Upper lobe of right lung (tissue), 1 donor: ENCODE measurements at places on chromosomes 16 and 17. TPM values are rescaled to one million over a fixed set of nuclear protein-coding genes. Genes with fewer than 3 reads are reported as not detected.
A peak's percentile ranks its signal among the peaks of the same experiment; 100 is the strongest.

DNA sequence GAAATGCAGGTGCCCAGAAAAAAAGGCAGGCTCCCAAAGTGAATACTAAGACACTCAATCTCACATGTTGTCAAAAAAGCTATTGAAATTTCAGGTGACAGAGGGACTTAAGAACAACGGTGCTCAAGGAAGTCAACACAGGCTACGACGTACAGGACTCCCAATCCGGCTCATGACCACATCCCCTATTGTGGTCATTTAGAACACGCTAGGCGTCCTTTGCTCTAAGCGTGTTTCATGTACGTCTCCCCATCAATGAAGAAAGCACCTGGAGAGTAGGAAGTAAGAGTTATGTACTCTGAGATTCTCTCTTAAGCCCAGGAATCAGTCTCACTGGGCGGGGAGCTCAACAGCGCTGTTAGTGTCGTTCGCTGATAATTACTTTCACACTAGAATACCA is 94.1 kb downstream of the MRM3 start:
- no peaks in the 10 kb centered on the region for H3K36me3 ChIP-seq
- no peak overlapping the region for H3K27ac ChIP-seq
- H3K4me3 ChIP-seq = no peak overlapping the region
- no peak for DNase-seq

DNA sequence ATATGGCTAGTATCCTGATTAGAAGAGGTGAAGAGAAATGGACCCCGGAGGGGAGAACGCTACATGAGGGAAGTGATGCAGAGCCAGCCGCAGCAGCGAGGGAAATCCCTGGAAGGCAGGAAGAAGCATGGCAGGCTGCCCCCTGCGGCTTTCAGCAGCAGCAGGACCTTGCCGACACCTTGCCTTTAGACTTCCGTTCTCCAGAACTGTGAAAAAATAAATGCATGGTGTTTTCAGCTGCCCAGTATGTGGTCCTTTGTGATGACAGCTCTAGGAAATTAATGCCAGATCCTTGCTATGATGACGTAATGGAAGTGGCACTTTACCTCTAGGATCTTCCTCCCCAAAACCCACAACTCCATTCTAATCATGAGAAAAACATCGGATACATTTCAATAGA is 9.7 kb upstream of the ZFP1 start:
- no peaks in the 10 kb centered on the region for H3K36me3 ChIP-seq
- no peak for DNase-seq
- no peaks in the 10 kb centered on the region for H3K4me1 ChIP-seq
- no peak overlapping the region for H3K4me3 ChIP-seq
- no peaks in the 10 kb centered on the region for H3K27me3 ChIP-seq
- H3K27ac ChIP-seq = no peak overlapping the region

GRCh38 chr17:39794249-39794970 is 56.7 kb downstream of the GRB7 start:
- H3K4me1 ChIP-seq = no peaks in the 10 kb centered on the region
- no peak for DNase-seq
- no peak overlapping the region for H3K4me3 ChIP-seq
- no peaks in the 10 kb centered on the region for H3K36me3 ChIP-seq

DNA sequence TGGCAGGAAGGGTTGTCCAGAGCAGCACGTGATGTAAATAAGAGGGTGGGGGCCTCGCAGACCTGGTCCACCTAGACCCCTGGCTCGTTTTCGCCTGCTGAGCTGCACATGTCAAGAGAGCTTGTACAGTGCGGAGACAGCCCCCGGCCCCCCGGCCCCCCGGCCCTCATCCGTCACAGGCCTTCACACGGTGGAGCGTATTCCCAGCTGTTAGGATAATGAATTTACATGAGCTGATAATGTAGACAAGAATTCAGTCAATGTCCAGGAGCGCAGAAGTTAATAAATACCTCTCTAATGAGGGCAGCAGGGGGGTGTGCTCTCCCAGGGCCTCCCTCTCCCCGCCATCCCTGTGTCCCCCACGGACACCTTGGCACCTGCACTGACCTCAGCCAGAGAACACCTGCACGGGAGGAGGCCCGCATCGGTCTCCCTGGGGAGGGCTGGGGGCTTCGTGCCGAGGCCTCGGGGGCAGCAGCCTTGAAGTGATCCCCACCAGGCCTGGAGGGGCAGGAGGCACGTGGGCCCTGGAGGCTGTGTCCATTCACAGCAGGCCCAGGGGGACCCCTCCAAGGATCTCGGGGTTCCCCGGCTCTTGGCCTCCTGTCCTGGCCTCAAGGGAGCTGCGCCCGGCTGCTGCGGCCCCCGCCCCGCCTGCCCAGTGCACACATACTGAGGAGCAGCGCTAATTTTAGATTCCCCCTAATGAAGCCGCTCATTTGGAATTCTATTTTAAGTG is 14.6 kb downstream of the GSE1 start:
- H3K4me1 ChIP-seq = peaks cover 18% of the 10 kb centered on the region
- no peak overlapping the region for H3K4me3 ChIP-seq
- peaks cover 5% of the 10 kb centered on the region for H3K36me3 ChIP-seq
- DNase-seq = no peak
- no peak overlapping the region for H3K27ac ChIP-seq

DNA sequence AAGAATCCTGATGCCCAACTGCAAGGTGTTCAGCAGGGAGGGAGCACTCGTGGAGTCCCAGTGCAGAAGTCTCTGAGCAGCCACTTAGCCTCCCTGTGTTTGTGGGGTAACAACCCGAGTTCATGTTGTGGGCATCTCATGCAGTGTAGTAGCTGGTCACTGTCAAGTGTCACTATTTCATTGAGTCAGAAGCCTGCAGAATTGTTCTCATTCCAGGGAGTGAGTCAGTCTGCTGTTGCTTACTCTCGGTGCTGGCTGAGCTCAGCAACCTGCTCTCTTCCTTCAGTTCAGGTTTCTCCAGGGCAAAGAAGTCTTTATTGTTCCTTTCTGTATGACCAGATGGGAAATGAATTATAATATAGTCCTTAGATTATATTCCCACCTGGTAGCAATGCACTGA is 24.1 kb downstream of the HMOX2 start:
- H3K36me3 ChIP-seq = peaks cover 17% of the 10 kb centered on the region
- H3K4me3 ChIP-seq = no peak overlapping the region
- H3K27me3 ChIP-seq = no peaks in the 10 kb centered on the region
- H3K4me1 ChIP-seq = peaks cover 29% of the 10 kb centered on the region
- DNase-seq = no peak

MYH3 gene
- 2.8 TPM for total RNA-seq

- H3K27ac ChIP-seq = no peak overlapping the region
- peaks cover 96% of the 10 kb centered on the region for H3K36me3 ChIP-seq
- no peak overlapping the region for H3K4me3 ChIP-seq
- no peak for DNase-seq
These were observed 67.9 kb downstream of the ZZEF1 start for GRCh38 chr17:4074831-4075495.

GRCh38 chr16:56628486-56629350 is 3.1 kb downstream of the MT1E start:
- DNase-seq = no peak
- peaks cover 6% of the 10 kb centered on the region for H3K4me1 ChIP-seq
- no peaks in the 10 kb centered on the region for H3K36me3 ChIP-seq
- H3K27ac ChIP-seq = peak overlapping the region; percentile 2
- no peaks in the 10 kb centered on the region for H3K27me3 ChIP-seq

DNA sequence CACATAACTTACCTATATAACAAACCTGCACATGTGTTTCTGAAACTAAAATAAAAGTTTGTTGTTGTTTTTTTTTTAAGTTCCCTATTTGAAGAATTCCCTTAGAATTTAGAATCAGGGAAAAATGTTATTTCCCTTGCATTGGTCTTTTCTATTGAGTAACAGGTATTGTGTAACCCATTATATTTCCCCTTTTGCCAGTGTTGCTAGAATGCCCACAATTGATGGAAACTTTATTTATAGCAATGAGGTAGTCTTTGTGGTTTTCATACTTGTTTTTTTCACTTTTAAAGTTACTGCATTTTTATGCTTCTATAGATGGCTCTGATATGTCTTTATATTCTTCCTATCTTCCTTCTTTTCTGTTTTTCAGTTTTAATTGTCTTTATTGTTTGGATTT is 3.9 kb downstream of the NLRP1 start:
- no peak overlapping the region for H3K4me3 ChIP-seq
- DNase-seq = no peak
- H3K36me3 ChIP-seq = peaks cover 26% of the 10 kb centered on the region
- H3K27me3 ChIP-seq = no peaks in the 10 kb centered on the region

- no peaks in the 10 kb centered on the region for H3K36me3 ChIP-seq
- H3K27me3 ChIP-seq = no peaks in the 10 kb centered on the region
- no peak overlapping the region for H3K27ac ChIP-seq
- DNase-seq = peak; percentile 63
- no peaks in the 10 kb centered on the region for H3K4me1 ChIP-seq
- H3K4me3 ChIP-seq = no peak overlapping the region
These were observed 60.8 kb downstream of the TBC1D16 start for GRCh38 chr17:79974566-79975497.

DNA sequence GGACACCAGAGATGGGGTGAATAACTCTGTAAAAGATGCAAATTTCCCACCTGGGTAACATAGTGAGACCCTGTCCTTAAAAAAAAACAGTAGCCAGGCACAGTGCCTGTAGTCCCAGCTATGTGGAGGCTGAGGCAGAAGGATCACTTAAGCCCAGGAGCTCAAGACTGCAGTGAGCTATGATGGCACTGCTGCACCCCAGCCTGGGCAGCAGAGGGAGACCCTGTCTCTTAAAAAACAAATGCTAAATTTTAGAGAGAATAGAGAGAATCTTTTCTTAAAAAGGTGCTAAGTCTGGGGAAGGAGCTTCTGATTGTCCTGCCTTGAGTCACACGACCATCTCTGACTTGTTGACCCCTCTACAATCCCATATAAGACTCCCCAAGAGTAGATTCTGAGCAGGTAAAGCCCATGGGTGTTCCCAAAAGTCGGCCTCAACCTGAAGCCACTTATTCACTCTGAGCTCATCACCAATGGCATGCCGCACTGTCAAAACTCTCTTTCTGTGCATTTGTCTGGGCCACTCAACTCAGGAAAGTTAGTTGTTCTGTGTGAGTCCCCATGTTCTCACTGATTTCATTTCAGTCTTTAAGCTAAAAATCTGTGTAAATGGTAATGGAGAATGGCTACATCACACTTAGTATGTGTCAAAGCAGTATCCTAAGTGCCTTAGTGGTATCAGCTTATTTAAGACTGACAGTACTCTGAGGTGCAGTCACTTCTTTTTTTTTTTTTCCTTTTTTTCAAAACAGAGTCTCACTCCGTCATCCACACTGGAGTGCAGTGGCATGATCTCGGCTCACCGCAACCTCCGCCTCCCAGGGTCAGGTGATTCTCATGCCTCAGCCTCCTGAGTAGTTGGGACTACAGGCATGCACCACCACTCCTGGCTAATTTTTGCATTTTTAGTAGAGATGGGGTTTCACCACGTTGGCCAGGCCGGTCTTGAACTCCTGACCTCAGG is 41.6 kb downstream of the PRKCB start:
- H3K4me3 ChIP-seq = no peak overlapping the region
- no peak for DNase-seq
- H3K27ac ChIP-seq = no peak overlapping the region

- no peak overlapping the region for H3K4me3 ChIP-seq
- H3K27me3 ChIP-seq = no peaks in the 10 kb centered on the region
- no peaks in the 10 kb centered on the region for H3K36me3 ChIP-seq
- H3K27ac ChIP-seq = peak overlapping the region; percentile 58
These were observed 207.6 kb downstream of the NPIPB11 start for GRCh38 chr16:29198731-29199521.

GRCh38 chr17:73492125-73492820 is 152.0 kb downstream of the SDK2 start:
- H3K27ac ChIP-seq = no peak overlapping the region
- DNase-seq = no peak
- H3K27me3 ChIP-seq = peaks cover 4% of the 10 kb centered on the region
- no peak overlapping the region for H3K4me3 ChIP-seq

CCL7 gene
- not detected for total RNA-seq

DNA sequence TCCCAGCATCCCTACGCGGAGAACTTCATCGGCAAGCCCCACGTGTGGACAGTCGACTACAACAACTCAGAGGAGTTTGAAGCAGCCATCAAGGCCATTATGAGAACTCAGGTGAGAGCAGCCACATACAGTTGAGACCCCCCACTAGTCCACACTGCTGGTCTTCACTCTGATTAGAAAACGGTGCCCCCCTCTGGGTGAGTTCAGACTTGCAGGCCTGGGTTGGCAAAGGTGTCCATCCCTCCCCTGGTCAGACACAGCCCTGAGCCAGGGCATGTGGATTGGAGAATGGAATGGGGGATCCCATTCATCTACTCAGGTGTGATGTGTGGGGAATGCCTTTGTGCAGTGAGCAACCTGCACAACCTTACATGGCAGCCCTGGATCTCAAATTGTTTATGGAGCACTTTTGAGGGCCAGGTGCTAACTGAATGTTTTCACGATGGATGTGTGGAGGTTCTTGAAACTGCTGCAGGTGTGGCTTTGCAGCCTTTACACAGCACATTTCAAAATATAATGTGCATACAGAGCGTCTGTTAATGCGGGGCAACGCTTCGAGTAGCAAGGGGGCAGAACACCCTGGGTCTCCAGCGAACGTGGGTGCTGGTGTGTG is 72.6 kb downstream of the MGAT5B start:
- H3K27ac ChIP-seq = no peak overlapping the region
- no peak overlapping the region for H3K4me3 ChIP-seq
- no peaks in the 10 kb centered on the region for H3K4me1 ChIP-seq
- H3K27me3 ChIP-seq = peaks cover 6% of the 10 kb centered on the region

RAC3 gene
- 3.4 TPM for total RNA-seq

GRCh38 chr16:62568926-62569325 is 532.7 kb upstream of the CDH8 start:
- DNase-seq = no peak
- H3K27me3 ChIP-seq = no peaks in the 10 kb centered on the region
- H3K4me1 ChIP-seq = no peaks in the 10 kb centered on the region
- H3K36me3 ChIP-seq = no peaks in the 10 kb centered on the region

HOXB7 gene
- total RNA-seq = 1.2 TPM

DOK4 gene
- total RNA-seq = 55.1 TPM

SLC5A10 gene
- not detected for total RNA-seq

DNA sequence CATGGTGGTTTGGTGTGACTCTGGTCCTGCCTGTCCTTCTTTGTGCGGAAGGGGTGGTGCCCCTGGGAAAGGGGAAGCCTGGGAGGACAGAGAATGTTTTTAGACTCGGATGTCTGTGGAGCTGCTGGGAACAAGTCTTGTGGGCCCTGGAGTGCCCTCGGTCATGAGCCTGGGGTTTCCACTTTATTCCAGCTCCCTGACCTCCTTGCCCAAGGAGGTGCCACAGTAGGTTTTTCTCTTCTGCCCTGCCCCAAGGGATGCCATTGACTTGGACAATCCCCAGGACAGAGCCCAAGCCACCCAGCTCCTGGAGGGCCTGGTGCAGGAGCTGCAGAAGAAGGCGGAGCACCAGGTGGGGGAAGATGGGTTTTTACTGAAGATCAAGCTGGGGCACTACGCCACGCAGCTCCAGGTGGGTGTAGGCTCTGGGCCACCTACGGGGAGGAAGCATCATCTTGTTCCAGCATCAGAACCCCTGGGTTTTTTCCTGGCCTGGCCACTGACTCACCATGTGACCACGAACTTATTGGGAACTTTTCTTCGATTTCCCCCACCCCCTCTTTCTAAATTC is 1.4 kb downstream of the STAT5A start:
- peak overlapping the region; percentile 93 for H3K27ac ChIP-seq
- H3K36me3 ChIP-seq = peaks cover 16% of the 10 kb centered on the region
- no peaks in the 10 kb centered on the region for H3K27me3 ChIP-seq
- H3K4me1 ChIP-seq = peaks cover 25% of the 10 kb centered on the region
- H3K4me3 ChIP-seq = peak overlapping the region; percentile 71
